ENCODE measurements at places on chromosomes 11 and 22.

GRCh38 chr11:79168530-79169110, 272.2 kb downstream of the TENM4 start:
- no peak for DNase-seq

- no peak for DNase-seq
Measured at GRCh38 chr22:47032956-47033647, 270.7 kb downstream of the TBC1D22A start.

GRCh38 chr22:46575911-46576555, 38.6 kb upstream of the CELSR1 start:
- DNase-seq: no peak

GRCh38 chr22:23259916-23260644, 79.8 kb downstream of the BCR start:
- no peak for DNase-seq

All from SJCRH30 (cell line).